ENCODE measurements at places on chromosomes 7 and 10. TPM values are rescaled to one million over a fixed set of nuclear protein-coding genes. Genes with fewer than 3 reads are reported as not detected.

OPN1SW gene
- not detected for total RNA-seq

TFPI2 gene
- total RNA-seq: 19.8 TPM

DNA sequence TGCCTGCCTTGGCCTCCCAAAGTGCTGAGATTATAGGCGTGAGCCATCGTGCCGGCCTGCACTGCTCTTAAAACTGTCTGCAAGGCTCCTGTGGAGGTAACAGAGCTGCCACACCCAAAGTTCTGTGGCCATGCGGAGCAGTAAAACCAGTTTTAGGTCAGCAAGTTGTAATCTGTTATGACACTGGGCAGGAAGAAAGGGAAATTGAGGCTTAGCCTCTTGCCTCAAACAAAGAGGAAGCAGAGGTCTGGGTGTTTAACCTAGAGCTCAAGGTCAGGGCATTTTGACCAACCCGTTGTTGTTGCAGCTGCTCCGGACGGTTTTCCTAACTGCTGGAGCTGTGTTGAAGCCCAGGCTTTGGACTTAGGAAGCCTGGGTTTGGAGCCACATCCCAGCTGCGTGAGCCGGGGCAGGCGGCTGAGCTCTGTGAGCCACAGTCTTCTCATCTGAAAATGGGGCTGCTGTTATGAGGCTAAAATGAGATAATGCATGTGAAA, 7.4 kb upstream of the RRP12 start:
- H3K27me3 ChIP-seq: no peaks in the 10 kb centered on the region
- H3K4me1 ChIP-seq: peaks cover 4% of the 10 kb centered on the region
- no peaks in the 10 kb centered on the region for H3K36me3 ChIP-seq
- no peak overlapping the region for H3K27ac ChIP-seq

- no peaks in the 10 kb centered on the region for H3K36me3 ChIP-seq
- H3K4me1 ChIP-seq: peaks cover 22% of the 10 kb centered on the region
- no peak for DNase-seq
These were observed 1.3 kb upstream of the ITPRIP start for GRCh38 chr10:104339469-104340110.

GRCh38 chr7:122467661-122468449, 163.3 kb upstream of the FEZF1 start:
- no peak overlapping the region for H3K4me3 ChIP-seq
- H3K27ac ChIP-seq: no peak overlapping the region
- no peaks in the 10 kb centered on the region for H3K27me3 ChIP-seq
- H3K36me3 ChIP-seq: no peaks in the 10 kb centered on the region
- no peak for DNase-seq

Measured in thoracic aorta (tissue), 2 donors.